ENCODE measurements at places on chromosomes 12 and 14.

DNA sequence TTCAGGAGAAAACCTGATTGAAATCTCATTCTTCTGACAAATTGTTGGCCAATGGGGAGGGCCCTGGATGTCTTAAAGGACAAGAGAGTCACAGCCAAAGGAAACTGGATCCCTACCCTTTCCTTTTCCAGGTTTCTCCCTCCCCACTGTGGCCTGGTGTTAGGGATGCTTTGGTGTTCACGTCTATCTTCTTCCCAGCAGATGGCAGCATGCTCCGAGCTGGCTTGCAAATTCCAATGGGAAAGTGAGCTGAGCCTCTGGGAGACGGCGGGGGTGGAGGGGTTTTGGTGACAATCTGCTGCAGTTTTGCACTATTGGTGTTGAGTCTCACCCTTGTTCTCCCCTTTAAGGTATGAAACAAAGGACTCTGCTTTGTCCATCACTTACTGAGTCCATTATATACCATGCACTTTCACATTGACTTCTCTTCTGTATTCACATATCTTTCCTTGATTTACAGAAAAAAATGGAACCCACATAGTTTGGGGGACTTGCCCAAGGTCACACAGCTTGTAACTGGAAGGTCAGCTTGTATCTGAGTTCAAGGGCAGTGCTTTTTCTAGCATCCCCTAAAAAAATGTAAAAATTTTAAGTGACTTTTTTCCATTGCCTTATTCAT, 39.3 kb downstream of the CCDC177 start:
- DNase-seq = peak; percentile 66
- no peaks in the 10 kb centered on the region for H3K36me3 ChIP-seq
- H3K4me1 ChIP-seq = no peaks in the 10 kb centered on the region
- peaks cover 10% of the 10 kb centered on the region for H3K27me3 ChIP-seq
- H3K27ac ChIP-seq = no peak overlapping the region

GRCh38 chr12:110896559-110896958, 23.8 kb downstream of the MYL2 start:
- no peaks in the 10 kb centered on the region for H3K36me3 ChIP-seq
- no peaks in the 10 kb centered on the region for H3K4me1 ChIP-seq
- no peaks in the 10 kb centered on the region for H3K27me3 ChIP-seq

- no peaks in the 10 kb centered on the region for H3K27me3 ChIP-seq
- H3K27ac ChIP-seq = no peak overlapping the region
- no peak overlapping the region for H3K4me3 ChIP-seq
These were observed 57.6 kb downstream of the CCDC85C start for GRCh38 chr14:99546234-99546879.

- no peaks in the 10 kb centered on the region for H3K4me1 ChIP-seq
- H3K27ac ChIP-seq = no peak overlapping the region
- peak; percentile 57 for DNase-seq
- H3K4me3 ChIP-seq = no peak overlapping the region
These were observed 60.4 kb upstream of the FAR2 start for GRCh38 chr12:29088611-29089219.

DNA sequence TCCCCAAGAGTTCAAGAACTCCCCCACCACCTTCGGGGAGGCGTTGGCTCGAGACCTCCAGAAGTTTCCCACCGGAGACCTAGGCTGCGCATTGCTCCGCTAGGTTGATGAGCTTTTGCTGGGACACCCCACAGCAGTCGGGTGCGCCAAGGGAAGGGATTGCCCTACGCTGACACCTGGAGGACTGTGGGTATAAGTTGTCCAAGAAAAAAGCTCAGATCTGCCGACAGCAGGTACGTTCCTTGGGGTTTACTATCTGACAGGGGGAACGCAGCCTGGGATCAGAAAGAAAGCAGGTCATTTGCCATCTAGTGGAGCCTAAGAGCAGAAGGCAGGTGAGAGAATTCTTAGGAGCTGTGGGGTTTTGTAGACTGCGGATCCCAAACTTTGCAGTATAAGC, 98.8 kb downstream of the FRMD6 start:
- no peaks in the 10 kb centered on the region for H3K27me3 ChIP-seq
- DNase-seq = peak; percentile 44
- no peak overlapping the region for H3K4me3 ChIP-seq
- no peaks in the 10 kb centered on the region for H3K36me3 ChIP-seq
- no peaks in the 10 kb centered on the region for H3K4me1 ChIP-seq
- H3K27ac ChIP-seq = no peak overlapping the region

GRCh38 chr14:80146941-80147340, 64.4 kb downstream of the DIO2 start:
- no peaks in the 10 kb centered on the region for H3K36me3 ChIP-seq
- no peak overlapping the region for H3K27ac ChIP-seq
- no peak for DNase-seq
- no peak overlapping the region for H3K4me3 ChIP-seq
- H3K27me3 ChIP-seq = no peaks in the 10 kb centered on the region
- H3K4me1 ChIP-seq = no peaks in the 10 kb centered on the region

DNA sequence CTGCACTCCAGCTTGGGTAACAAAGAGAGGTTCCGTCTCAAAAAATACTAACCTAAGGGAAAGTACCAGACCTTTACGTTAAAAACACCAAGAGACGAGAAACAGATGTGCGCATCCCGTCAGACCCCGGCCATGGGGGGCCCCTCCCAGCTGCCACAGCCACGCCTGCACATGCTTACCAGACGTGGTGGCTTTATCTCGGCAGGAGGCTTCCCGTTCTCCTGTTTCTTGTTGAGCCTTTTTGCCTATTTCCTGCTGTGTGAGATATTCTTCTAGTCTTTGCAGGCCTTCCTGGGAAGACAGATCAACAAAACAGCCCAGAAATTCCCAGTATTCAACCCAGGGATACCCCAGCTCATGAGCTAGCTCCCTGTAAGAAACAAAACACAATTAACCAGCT, 23.6 kb downstream of the PGAM5 start:
- no peak overlapping the region for H3K4me3 ChIP-seq
- H3K4me1 ChIP-seq = peaks cover 20% of the 10 kb centered on the region
- peak; percentile 94 for DNase-seq
- H3K36me3 ChIP-seq = peaks cover 75% of the 10 kb centered on the region

DNA sequence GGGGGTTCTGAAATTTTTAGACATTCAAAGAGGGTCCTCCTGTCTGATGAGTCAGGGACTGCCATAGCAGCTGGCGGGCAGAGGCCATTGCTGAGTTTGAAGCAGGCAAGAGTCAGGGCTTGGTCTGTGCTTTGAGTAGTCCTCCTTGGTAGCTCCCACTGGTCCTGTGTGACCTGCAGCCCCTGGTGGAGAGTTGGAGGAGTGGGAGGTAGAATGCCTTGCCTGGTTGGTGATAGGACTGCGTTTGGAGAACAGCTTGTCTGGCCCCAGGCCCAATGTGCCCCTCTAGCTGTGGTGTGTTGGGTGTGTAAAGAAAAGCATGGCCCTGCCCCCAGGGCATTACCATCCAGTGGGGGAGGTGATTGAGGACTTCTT, 116.7 kb downstream of the BEGAIN start:
- no peaks in the 10 kb centered on the region for H3K4me1 ChIP-seq
- H3K36me3 ChIP-seq = no peaks in the 10 kb centered on the region

DNA sequence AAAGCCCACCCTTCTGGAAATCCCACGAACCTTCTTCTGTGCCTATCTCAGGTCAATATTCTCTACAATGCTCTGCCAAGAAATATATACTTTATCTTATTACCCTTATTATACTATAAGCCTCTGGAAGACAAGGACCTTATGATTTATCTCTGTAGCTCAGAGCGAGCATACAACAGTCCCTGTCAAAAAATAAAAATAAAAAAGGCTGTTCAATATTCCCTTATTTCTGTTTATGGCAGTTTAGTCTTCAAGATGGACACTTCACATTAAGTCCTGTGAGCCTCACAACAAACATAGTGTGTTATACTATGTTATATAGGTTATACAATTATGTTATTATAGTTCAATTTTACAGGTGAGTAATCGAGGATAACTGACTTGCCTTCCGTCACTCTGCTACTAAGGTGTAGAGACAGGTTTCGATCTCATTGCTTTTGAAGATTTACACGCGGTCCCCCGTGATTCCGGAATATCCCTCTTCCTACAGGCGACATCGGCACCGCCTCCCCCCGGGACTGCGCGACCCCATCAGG, 562 bp downstream of the EAPP start:
- peaks cover 7% of the 10 kb centered on the region for H3K4me1 ChIP-seq
- H3K4me3 ChIP-seq = peak overlapping the region; percentile 97
- DNase-seq = no peak
- H3K27me3 ChIP-seq = no peaks in the 10 kb centered on the region

DNA sequence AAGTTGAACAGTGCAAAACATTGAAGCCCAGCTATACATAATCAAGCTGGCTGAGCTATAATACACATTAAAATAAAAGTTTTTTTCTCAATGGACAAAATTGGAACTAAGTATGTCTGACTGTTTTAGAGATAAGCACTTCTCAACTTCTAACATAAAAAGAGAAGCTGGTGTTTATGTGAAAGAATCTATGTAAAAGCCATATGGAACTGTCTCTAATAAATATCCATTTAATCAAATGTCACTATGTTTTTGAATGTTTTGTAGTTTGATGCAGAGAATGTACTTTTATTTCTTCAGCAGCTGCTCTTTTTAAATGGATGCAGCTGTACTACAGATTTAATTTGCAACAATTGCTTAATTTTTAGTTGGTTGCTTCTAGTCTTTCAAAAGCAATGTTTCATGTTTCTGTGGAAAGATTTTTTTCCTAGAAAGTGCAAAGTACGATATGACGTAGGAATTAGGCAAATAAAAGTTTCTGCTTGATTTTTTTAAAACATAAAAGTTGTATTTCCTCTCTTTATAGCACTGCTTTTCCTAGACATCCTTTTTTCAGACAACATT, 114.2 kb downstream of the PDE3A start:
- no peaks in the 10 kb centered on the region for H3K36me3 ChIP-seq
- no peak overlapping the region for H3K4me3 ChIP-seq
- H3K4me1 ChIP-seq = no peaks in the 10 kb centered on the region
- H3K27me3 ChIP-seq = no peaks in the 10 kb centered on the region
- H3K27ac ChIP-seq = no peak overlapping the region

- no peak for DNase-seq
- no peaks in the 10 kb centered on the region for H3K36me3 ChIP-seq
- no peaks in the 10 kb centered on the region for H3K4me1 ChIP-seq
These were observed 200.2 kb downstream of the TTC8 start for GRCh38 chr14:89024691-89025090.

GRCh38 chr14:58216544-58216943, 16.6 kb downstream of the ACTR10 start:
- no peaks in the 10 kb centered on the region for H3K27me3 ChIP-seq
- no peak overlapping the region for H3K4me3 ChIP-seq
- H3K4me1 ChIP-seq = peaks cover 6% of the 10 kb centered on the region
- peaks cover 42% of the 10 kb centered on the region for H3K36me3 ChIP-seq
- DNase-seq = peak; percentile 40
- H3K27ac ChIP-seq = peak overlapping the region; percentile 62

- no peak overlapping the region for H3K4me3 ChIP-seq
- no peak overlapping the region for H3K27ac ChIP-seq
- no peak for DNase-seq
- H3K27me3 ChIP-seq = no peaks in the 10 kb centered on the region
- H3K36me3 ChIP-seq = peaks cover 26% of the 10 kb centered on the region
- no peaks in the 10 kb centered on the region for H3K4me1 ChIP-seq
These were observed 13.3 kb downstream of the INF2 start for GRCh38 chr14:104702673-104703072.

DNA sequence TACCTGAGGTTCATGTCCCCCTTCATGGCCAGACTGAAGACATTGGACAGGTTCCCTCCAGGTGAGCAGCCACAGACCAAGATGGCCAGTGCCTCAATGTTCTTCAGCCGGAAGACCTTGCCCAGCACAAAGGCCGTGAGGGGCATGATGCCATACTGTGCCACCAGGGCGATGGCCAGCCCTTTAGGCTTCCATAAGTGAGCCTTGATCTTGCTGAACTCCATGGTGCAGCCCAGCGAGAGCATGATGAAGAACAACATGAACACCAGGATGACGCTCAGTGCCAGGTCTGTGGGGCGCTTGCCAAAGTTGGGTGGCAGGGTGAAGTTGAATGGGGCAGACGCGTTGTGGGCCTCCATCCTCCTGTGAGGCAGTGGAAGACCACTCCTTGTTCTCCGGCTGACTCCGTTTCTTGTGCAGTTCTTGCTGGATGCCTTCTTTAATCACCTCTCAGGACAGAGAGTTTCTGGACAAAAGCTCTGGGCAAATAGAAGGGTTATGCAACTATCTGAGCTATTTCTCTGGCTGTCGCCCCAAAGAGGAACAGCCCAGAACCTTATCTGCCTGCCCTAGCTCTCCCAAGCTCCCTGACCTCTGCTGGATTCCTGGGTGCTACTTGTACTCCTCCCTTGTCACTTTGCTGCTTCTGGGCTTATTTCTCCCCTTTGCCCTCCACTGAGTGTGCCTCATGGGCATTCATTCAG, at the start of gene SLC10A1:
SLC10A1 (minus strand) TSS at position 445 of the 704 bp plus-strand sequence; CDS start at position 359, 86 bp downstream.
- no peak for DNase-seq
- H3K27ac ChIP-seq = no peak within 1 kb of the TSS
- H3K36me3 ChIP-seq = no peaks in the 10 kb centered on the region
- H3K4me1 ChIP-seq = no peaks in the 10 kb centered on the region
- no peaks in the 10 kb centered on the region for H3K27me3 ChIP-seq

GRCh38 chr12:120666571-120667390, 20.2 kb upstream of the MLEC start:
- no peaks in the 10 kb centered on the region for H3K27me3 ChIP-seq
- H3K4me1 ChIP-seq = peaks cover 15% of the 10 kb centered on the region
- H3K27ac ChIP-seq = no peak overlapping the region
- DNase-seq = no peak

GRCh38 chr12:47088021-47088944, 8.5 kb upstream of the AMIGO2 start:
- peaks cover 51% of the 10 kb centered on the region for H3K4me1 ChIP-seq
- DNase-seq = no peak
- H3K36me3 ChIP-seq = no peaks in the 10 kb centered on the region
- no peaks in the 10 kb centered on the region for H3K27me3 ChIP-seq
- H3K4me3 ChIP-seq = no peak overlapping the region

GRCh38 chr14:65179918-65180724, 77.8 kb upstream of the MAX start:
- no peak overlapping the region for H3K27ac ChIP-seq
- H3K4me1 ChIP-seq = no peaks in the 10 kb centered on the region
- DNase-seq = no peak
- H3K27me3 ChIP-seq = no peaks in the 10 kb centered on the region
- H3K36me3 ChIP-seq = no peaks in the 10 kb centered on the region

- no peak overlapping the region for H3K4me3 ChIP-seq
- H3K36me3 ChIP-seq = peaks cover 48% of the 10 kb centered on the region
- H3K27me3 ChIP-seq = no peaks in the 10 kb centered on the region
- DNase-seq = no peak
- H3K4me1 ChIP-seq = no peaks in the 10 kb centered on the region
These were observed 39.3 kb downstream of the SLC25A47 start for GRCh38 chr14:100362311-100362927.
